ENCODE measurements at places on chromosomes 7 and 10.

DNA sequence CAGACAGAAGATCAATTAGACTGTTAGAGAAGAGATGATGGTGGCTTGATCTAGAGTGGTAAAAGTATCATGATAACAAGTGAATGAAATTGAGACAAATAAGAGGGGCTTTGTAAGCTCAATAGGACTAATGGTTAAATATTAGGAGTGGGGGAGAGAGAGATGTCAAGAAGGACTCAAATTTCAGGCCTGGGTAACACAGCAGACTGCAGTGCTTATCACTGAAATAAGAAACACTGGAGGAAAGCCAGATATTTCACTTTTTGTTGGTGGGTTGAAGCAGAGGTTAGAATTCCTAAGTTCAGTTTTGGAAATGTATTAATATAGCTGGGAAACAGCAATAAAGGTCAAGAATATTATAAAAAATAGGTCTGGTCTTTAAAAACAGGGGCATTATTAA lies 74.6 kb downstream of the ORC5 start:
- DNase-seq: no peak

GRCh38 chr7:37070471-37070870 lies 346.2 kb upstream of the AOAH start:
- no peak for DNase-seq

DNA sequence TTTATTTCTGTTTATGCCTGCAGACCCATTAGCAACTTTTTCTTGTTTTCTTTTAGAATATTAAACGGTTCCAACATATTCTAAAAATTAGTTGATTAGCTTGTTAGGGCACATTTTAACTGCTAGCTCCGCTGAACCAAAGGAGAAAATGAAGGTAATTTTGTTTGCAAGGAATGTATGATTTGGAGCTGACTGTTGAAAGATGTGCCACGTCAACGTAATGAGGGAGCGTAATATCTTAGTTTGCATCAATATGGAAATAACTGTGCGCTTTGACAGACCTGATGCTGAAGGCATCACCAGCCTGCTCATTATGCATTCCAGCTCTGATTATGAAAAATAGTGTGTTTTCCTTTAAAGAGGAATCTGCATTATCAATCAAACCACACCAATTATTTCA lies 102.0 kb upstream of the CTBP2 start:
- no peak for DNase-seq

GRCh38 chr10:62527019-62527827 lies 153.1 kb downstream of the ZNF365 start:
- no peak for DNase-seq

GRCh38 chr10:88952647-88953111 lies at the start of gene ACTA2:
Gene ACTA2 (minus strand): TSS chr10:88952773. CDS start chr10:88948930, 3,843 bp downstream.
- DNase-seq: no peak
